HS-5 (cell line): ENCODE measurements at places on chromosomes 4 and X.

DNA sequence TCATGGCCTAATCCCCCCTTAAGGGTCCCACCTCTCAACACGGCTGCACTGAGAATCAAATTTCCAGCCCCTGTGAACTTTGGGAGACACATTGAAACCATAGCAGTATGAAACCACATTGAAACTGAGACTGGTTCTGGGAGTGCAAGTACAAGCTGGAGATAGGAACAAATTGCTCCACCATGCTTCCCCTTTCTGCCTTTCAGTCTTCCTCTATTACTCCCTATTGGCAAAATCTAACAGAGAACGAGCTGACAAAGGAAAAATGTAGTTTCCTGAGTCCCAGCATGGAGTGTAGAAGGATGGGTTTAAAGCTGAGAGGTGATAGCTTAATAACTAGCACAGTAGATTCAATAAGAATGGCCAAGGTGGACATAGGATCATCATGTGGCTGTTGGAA, 161.7 kb upstream of the RPL34 start:
- DNase-seq: no peak

- DNase-seq: no peak
These were observed 600.9 kb upstream of the DIPK2B start for GRCh38 chrX:45801554-45801953.

- no peak for DNase-seq
These were observed 406.3 kb downstream of the DTHD1 start for GRCh38 chr4:36687681-36688080.

DNA sequence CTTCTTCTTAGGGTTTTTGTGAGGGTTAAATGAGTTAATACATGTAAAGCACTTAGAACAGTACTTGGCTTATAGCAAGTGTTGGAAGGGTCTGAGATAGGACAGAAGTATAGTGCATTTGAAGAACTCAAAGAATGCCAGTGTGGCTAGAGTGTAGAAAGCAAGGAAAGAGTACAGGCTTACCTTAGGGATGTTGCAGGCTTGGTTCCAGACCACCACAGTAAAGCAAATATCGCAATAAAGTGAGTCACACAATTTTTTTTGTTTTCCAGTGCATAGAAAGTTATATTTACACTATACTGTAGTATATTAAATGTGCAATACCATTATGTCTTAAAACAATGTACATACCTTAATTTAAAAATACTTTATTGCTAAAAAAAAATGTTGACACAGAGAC, 41.3 kb downstream of the KIF4A start:
- no peak for DNase-seq

GRCh38 chr4:143250617-143251016, 65.9 kb downstream of the USP38 start:
- DNase-seq: no peak

DNA sequence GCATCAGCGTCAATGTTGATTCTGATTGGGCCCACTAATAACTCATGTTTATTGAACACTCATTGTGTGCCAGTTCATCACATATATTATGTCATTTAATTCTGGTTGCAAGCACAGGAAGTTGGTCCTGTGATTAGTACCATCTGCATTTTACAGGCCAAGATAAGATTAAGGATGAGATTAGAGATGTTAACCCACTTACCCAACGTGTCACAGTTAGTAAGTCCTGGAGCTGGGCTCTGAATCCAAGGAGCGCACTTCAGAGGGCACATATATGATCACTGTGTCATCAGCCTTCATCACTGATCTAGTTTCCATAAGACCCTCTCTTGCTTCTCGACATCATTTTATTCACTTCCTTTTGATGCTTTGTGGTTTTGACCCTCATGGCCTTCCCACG, 205.3 kb upstream of the ANXA3 start:
- no peak for DNase-seq

GRCh38 chr4:16264798-16265197, 38.5 kb upstream of the TAPT1 start:
- no peak for DNase-seq

DNA sequence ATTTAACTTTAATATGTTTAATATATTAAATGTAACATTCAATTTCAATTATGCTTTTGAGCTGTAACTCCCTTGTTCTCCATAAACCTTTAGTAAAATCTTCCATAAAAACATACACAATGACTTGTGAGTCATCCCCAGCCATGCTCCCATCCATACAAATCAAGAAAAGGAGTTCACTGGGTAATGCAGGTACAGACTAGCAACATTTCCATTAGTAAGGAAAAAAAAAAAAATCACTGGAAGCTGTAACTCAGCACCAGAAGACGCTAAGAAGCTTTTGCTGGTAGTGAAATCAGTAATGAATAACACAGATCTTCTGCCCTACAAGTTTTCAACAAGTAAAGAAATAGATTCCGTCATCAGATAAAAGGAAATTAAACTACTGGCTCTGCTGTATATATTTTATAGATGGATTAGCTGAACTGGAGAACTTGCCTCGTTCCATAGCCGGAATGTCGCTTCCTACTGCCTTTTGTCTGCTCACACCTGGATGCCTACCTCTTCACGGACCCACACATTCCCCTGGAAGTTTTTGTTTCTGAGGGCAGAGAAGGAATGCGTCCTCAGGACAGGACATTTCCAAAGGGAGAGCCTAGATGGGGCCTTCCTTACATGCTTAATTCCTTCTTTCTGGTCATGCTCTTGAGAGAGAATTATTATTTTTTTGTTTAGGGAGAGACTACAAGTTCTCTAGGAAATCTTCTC, 298.4 kb upstream of the ANKRD50 start:
- DNase-seq: no peak

- no peak for DNase-seq
These were observed 34.0 kb upstream of the TBC1D9 start for GRCh38 chr4:140790171-140790570.

- DNase-seq: no peak
These were observed 17.5 kb downstream of the BRWD3 start for GRCh38 chrX:80792205-80792604.

- no peak for DNase-seq
These were observed 14.3 kb downstream of the SLC10A6 start for GRCh38 chr4:86834901-86835300.

DNA sequence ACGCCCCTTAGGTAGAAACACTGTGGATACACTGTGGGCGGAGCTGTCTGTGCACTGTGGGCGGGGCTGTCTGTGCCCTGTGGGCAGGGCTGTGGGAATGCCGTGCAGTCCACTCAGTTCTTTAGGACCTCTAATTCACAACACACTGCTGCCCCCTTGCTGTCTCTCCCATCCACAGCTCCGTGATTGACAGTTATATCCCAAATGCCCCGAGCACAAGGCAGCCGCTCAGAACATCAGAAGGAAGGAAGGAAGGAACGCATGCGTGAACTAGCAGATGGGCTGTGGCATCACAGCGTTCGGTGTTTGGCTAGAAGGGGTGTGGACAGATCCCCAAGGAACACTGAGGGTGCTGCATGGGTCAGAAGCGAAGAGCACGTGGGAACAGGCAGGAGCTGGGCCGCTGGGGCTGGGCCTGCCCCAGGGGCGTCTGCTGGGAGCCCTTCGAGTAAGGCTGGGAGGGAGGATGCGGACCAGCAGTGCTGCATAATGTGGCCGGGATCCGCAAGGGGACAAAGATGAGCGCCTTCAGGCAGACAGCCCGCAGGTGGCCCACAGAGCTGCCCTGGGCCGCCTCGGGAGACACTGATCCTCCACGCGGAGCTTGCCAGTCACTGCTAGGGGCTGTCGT, 29.8 kb downstream of the ACOX3 start:
- no peak for DNase-seq

DNA sequence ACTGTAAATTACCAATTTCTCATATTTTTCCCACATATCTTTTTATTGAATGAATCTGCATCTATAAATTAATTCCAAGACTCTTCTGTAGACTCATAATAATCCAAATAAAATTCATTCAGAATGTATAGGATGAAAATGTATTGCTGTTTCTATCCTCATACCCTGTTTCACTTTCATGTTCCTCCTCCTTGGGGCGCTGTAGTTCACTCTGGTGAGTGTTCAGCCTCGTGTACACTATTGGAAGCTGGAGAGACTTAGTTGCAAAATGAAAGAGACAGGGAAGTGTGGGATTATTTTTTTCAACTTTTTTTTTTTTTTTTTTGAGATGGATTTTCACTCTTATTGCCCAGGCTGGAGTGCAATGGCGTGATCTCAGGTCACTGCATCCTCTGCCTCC, 296.1 kb downstream of the TLL1 start:
- no peak for DNase-seq

DNA sequence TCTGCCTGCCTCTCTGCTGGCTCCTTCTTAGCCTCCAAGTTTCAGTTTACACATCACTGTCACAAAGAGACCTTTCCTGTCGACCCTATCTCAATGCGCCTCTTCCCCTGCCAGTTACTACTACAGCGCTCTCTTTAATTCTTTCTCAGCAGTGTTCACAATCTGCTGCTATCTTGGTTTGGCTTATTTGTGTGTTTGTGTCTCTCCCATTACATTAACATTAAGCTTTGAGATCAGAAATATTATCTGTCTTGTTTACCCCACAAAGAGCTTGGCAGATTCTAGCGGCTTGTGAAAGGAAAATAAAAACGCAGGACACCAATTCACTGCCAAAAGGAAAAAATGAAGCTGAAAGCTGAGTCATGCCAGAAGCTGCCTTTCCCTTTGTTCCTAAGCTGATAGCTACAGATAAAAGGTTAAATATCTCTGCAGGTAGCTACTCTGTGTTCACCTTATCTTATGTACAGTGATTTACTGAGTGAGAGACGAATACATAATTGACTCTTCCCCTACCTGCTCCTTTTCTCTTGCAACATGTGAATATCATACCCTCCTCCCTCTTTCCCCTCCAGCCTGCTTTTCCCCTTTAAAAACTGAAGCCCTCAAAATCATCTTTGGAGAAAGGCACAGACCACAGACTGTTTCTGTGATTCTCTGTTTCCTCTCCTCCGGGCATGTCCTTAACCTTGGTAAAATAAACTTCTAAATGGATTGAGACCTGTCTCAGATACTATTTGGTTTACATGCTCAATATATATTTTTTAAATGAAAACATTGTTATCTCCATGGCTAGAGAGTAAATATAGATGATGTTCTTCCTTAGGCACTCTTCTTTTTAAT, 19.3 kb upstream of the SLC9A7 start:
- no peak for DNase-seq

DNA sequence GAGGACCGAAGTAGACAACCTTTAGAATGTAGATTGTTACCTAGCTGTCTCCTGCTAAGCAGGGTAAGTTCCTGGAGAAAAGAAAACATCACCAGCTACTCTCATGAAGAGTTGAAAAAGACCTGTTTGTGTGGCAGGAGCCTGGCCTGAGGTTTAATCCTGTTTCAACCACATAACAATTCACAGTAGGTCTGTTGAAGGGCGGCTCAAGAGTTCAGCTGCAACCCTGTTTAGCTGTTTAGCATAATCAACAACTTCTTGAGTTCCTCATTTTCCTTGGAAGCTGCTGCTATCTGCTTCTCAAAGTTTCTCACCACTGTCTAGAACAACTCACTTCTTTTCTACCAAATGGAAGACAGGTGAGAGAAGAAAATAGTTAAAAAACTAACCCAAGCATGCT, 170.4 kb upstream of the TET2 start:
- DNase-seq: no peak

DNA sequence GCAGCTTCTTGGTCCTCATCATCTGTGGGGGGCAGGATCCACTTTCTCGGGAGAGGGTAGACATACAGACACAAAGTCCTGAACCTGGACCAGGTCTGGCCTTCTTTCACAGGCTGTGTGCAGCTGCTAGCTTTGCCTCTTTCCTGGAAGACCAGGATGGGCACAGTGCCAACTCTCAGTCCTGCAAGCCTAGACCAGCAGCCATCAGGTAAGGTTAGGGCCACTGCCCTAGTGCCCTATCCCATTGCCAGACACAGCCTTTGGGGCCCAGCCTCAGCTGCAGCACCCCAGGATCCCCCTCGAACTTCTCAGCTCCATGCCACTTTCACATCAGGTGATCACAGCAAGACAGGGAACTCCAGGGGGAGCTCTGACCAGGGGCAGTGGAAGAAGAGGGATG, 38.4 kb downstream of the ZNF185 start:
- no peak for DNase-seq

DNA sequence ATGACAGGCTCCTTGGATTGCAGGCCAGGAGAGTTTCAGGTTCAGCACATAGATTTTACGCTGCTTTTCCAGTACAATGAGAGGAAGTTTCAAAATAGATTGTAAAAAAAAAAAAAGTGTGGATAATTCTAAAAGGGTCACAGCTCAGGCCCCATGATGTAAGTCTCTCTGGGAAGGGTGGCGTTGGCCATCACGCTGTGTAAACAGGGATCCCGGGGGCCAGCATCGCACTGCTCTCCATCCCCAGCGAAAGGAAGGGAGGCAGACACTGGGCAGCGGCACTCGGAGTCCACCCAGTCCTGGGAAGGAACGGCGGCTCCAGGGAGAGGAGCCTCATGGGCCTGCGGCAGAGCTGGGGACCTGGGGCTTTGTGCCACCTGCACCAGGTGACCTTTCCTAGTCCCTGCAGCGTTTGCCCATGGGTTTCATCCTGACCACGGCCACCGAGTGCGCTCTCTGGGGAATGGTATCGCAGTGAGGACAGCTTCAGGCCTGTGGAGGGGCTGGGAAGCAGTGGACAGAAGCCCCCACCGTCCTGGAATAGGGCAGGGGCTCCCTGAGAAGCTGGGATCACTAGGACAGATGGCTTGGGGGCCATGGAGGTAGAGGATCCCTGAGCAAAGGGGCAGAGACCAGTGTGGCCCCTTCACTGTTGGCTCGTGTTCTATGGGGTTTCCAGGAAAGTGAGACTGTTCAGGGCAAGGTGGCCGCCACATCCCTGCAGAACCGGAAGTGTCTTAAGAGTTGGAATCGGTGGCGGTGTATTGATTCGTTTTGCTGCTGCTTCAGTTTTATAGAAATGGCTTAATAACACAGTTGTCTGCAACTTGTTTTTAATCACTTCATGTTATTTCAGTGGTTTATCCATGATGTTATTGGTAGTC, 38.9 kb downstream of the RGS12 start:
- DNase-seq: no peak
